Ammon's horn (tissue), 1 donor: ENCODE measurements at places on chromosomes 12 and 14.
A peak's percentile ranks its signal among the peaks of the same experiment; 100 is the strongest.

GRCh38 chr14:95511687-95512086, 4.8 kb downstream of the SYNE3 start:
- no peak for DNase-seq

DNA sequence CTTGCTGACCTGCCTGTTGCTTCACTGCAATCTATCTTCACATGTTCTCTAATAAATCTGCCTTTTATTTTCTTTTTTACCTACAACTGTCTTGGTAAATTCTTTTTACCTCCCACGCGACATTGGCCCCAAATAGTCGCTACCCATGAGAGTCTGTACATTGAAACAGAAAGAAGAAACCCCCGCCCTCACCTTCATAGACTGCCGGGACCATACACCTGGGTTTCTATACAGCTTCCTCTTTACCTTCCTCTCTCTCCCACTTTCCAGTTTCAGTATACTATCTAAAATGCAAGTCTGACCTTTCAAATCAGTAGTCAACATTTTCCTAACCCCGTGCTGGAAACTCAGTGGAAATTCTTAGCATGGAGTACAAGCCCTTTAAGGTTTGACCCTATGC, 4.8 kb downstream of the SLC8A3 start:
- no peak for DNase-seq

DNA sequence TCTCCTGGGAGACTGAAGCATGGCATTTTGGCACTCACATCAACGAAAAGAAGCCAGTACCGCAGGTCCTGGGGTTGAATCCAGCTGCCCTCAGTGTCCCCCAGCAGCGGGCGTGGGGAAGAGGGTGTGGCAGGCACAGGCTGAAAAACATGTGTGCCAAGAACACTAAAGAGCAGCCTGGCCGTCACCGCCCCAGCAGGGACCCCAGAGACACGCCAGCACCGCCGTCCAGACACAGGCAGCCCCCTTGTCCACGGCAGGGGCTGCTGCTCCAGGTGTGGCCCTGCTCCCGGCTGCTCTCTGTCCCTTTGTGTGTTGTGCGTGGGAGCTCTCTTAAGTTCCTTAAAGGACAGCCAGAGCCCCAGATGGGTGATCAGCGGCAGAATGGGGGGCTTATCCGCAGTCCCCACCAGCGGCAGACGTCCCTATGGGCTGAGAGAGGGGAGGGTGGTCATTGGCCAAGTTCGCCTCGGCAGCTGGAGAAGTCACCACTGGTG, 556 bp downstream of the PHETA1 start:
- DNase-seq, result no peak

- DNase-seq, result no peak
These were observed 26.5 kb upstream of the PLXNC1 start for GRCh38 chr12:94121886-94122285.

DNA sequence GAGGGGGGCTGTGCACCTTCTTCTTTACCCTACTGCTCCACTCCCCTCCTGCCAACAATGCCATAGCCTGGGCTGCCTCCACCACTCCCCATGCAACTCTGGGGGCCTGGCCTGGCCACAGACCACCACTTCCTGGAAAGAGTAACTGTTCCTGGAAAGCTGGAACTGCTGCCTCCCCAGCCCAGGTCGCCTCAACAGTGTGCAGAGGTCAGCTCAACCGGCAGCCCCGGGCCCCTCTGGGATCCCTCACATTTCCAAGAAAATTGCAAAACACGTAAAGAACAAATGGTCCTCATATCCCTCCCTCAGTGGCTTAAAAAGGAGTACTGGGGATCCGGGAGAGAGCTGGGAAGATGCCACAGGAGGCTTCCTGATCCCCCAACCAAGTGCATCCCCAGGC, 22.4 kb upstream of the DIO3 start:
- no peak for DNase-seq

DNA sequence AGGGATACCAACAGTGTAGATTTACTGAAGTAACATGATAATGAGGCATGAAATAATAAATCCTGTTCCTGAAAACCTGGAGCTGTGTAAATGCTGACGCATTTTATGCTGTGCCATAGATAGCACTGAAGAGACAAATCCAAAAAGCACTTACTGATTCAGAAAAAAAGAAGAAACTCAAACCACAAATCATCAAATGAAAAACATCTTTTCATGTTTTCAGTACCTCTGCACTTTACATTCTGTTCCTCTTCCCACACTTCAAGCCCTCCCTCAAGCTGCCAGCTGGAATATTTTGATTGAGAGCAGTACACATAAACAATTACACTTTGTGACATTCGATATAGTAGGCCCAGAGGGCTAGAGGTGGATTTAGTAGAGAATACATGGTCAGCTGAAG, 362.3 kb downstream of the NAV3 start:
- DNase-seq, result no peak

GRCh38 chr12:98645572-98646067, 530 bp downstream of the APAF1 start:
- DNase-seq, result peak; percentile 42

DNA sequence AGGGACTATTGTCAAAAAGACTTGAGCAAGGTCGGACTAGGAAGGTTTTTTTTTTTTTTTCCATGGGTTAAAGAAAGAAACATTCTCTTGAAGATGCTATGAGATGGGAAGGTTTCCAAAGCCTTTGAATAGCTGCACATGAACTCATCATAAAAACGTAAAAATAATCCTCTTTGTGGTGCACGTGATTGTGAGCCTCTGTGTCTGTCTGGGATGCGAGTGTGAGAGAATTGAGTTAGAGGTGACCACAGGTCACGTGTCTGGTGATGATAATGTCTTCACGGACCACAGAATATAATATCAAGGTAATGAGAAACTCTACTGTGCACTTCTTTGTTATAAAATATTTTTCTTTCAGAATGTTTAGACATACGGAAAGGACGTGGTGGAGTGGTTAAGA, 24.3 kb upstream of the ADGRD1 start:
- DNase-seq, result no peak

GRCh38 chr14:68627050-68627867, 165.6 kb downstream of the ZFP36L1 start:
- no peak for DNase-seq

- DNase-seq, result no peak
These were observed 67.4 kb downstream of the ADGRD1 start for GRCh38 chr12:131021154-131021541.

GRCh38 chr12:92021666-92022035, 124.0 kb downstream of the BTG1 start:
- DNase-seq, result no peak

DNA sequence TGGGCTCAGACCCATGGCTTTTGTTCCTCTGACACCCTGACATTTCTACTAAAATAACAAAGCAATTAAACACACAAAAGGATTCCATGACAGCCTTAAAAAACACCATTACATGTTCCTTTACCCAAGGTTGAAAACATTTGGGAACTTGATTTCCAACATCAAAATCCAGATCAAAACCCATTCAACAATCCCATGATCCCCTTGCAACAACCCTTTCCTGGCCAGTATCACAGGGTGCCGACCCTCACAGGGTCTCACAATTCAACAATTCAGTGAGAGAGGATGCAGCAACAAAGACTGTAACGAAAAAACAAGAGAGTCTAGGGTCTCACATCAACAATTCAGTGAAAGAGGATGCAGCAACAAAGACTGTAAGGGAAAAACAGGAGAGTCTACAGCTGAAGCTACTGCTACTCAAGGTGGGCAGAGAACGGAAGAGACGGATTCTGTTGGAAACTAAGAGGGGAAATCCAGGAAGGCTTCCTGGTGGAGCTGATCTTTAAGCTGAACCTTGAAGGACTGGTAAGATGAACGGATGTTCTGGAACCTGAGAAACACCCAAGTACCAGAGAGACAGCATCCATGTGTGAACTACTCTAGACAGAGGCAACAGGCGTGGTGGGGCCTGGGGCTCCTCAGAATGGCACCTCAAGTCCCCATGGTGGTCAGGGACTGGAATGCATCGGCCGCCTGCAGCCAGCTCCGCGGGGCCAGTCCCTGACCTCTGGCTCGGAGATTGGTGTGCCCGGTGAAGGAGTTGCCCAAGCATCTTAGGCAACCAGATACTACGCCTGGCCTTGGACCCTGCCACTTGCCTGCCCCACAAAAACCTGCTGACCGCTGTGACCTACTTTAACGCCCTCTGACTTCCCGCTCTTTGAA, 22.7 kb upstream of the ZFP36L1 start:
- no peak for DNase-seq

GRCh38 chr12:54017027-54017788, 8.4 kb downstream of the HOXC8 start:
- DNase-seq, result no peak

GRCh38 chr14:33951183-33951840, 438 bp upstream of the EGLN3 start:
- no peak for DNase-seq

GRCh38 chr12:18837505-18837904, 99.6 kb downstream of the CAPZA3 start:
- DNase-seq, result no peak

DNA sequence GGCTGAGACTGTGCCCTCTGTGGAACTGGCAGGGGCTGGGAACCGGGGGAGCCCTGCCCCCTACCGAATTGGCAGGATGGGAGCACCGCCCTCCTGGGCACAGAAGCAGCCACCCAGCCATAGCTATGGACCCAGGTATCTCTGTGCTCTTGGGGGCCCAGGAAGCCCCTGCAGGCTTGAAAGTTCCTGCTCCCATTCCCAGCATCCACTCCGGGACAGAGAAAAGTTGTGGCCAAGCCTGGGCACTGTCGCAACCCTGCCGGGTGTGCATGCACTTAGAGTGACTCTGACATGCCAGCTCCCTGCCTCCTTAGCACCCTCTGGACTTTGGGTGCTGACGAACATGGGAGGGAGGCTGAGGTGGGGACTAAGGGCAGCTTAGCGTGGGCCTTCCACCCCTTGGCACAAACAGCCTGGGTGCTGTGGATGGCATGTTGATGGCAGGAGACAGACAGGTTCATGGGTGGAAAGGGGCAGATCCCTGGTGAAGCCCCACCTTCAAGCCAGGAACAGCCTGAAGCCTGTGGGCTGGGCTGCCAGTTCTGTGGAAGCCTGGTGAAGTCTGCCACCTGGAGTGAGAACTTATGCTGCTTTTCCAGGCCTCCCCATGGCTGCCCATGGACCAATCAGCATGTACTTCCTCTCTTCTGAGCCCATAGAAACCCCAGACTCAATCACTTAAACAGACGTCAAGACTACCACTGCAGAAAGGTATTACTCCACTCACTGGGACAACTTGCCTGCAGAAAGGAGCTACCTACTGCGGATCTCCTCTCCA, 279.0 kb downstream of the ATXN7L3B start:
- no peak for DNase-seq

- no peak for DNase-seq
These were observed 47.7 kb downstream of the CIT start for GRCh38 chr12:119829439-119829838.

DNA sequence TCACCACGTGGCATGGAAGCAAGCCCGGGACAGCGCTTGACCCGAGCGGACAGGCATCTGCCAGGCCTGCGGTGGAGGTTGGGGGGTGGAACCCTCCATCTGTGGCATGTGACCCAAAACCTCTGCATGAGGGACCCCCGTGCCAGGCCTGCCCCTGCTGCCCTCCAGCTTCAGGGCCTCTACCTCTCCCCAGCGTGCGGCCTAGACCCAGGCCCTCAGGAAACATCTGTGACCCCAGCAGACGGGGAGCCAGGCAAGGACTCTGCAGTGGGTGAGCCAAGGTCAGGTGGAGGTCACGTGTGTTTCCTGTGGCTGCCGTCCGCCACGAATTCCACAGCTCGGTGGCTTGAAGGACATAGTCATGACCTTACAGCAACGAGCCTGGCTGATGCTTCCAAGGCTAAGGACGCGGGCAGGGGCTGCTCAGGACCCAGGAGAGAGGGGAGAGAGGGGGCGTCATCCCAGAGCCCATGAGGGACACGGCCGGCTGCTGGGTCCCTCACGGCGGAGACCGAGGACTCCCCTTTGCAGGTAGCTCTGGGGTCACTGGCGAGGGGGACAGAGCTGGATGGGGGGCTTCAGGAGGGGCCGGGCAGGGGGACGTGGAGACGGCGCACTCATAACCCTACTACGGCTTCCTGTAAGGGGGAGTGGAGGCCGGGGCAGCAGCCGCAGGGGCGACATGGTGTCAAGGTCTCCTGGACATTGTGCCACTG, 91.5 kb downstream of the GALNT9 start:
- no peak for DNase-seq

DNA sequence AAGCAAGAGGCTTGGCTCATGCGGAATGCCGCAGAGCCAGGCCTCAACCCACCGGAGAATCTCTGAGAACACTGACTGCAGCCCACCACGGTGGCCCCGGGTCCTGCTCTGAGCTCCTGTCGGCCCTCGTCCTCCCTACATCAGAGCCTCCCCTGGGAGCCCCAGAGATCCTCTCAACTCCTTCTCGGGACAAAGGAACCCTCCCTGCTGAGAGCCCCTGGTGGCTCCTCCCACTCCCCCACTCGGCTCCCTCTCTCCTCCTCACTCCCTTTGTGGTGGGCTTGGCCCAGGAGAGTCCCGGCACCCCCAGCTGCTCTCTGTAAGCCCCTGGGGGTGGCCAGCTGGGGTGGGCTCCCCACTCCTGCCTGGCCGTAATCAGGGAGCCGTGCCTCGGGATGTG, 11.1 kb upstream of the INF2 start:
- no peak for DNase-seq

GRCh38 chr14:94816113-94816512, 46.2 kb upstream of the GSC start:
- DNase-seq, result no peak

DNA sequence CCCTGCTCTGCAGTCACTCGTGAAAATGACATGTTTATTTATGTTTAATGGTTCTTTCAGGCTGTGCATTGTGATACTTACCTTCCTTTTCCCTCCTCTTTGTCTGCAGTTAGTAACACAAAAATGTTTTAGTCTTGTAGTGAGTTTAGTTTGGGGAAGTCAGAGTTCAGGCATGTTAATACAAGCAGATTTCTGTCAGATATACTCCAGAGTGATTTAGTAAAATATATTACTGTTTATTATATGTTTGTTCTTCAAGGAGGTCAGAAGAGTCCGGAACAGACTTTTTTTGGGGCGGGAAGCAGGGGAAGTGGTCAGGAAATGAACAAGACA, 28.7 kb downstream of the MSRB3 start:
- DNase-seq, result no peak

DNA sequence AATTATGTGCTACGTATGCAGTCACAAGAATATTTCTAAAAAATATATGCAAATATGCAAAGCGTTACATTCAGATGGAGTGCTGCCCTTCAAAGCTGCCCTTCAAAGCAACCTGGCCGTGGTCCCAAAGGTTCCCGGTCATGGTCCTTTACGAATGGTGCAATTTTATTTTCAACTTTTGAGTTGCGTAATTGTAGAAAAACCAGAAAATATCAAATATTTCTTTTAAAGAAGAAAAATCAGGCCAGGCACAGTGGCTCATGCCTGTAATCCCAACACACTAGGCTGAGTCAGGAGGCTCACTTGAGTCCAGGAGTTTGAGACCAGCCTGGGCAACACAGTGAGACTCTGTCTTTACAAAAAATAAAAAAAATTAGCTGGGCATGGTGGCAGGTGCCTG, 21.4 kb downstream of the CLSTN3 start:
- DNase-seq, result no peak

DNA sequence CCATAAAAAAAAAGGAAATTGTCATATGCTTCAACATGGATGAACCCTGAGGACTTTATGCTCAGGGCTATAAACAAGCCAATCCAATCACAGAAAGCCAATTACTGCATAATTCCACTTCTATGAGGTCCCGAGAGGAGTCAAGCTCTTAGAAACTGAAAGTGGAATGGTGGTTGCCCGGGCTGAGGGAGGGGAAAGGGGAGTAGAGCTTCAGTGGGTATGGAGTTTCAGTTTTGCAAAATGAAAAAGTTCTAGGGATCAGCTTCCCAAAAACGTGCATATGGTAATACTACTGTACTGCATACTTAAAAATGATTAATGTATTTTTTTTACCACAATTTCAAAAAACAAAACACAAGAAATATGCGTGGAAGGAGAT, 52.0 kb downstream of the RNF34 start:
- no peak for DNase-seq

GRCh38 chr12:46108721-46109120, 118.3 kb upstream of the SCAF11 start:
- DNase-seq, result no peak
